ENCODE measurements at places on chromosomes 1 and 21.

GRCh38 chr1:208192995-208193394 lies 51.2 kb downstream of the PLXNA2 start:
- H3K27me3 ChIP-seq: peaks cover 15% of the 10 kb centered on the region
- H3K36me3 ChIP-seq: no peaks in the 10 kb centered on the region
- H3K4me1 ChIP-seq: peaks cover 13% of the 10 kb centered on the region
- H3K4me3 ChIP-seq: no peak overlapping the region

GRCh38 chr21:14740692-14741091 lies 194.6 kb upstream of the SAMSN1 start:
- peaks cover 16% of the 10 kb centered on the region for H3K36me3 ChIP-seq
- no peaks in the 10 kb centered on the region for H3K27me3 ChIP-seq
- H3K27ac ChIP-seq: no peak overlapping the region
- DNase-seq: no peak
- no peak overlapping the region for H3K4me3 ChIP-seq

GRCh38 chr1:30725450-30726095 lies 2.2 kb upstream of the MATN1 start:
- no peaks in the 10 kb centered on the region for H3K27me3 ChIP-seq
- H3K4me3 ChIP-seq: no peak overlapping the region
- H3K36me3 ChIP-seq: no peaks in the 10 kb centered on the region
- no peak for DNase-seq
- no peak overlapping the region for H3K27ac ChIP-seq
- H3K4me1 ChIP-seq: peaks cover 6% of the 10 kb centered on the region

DNA sequence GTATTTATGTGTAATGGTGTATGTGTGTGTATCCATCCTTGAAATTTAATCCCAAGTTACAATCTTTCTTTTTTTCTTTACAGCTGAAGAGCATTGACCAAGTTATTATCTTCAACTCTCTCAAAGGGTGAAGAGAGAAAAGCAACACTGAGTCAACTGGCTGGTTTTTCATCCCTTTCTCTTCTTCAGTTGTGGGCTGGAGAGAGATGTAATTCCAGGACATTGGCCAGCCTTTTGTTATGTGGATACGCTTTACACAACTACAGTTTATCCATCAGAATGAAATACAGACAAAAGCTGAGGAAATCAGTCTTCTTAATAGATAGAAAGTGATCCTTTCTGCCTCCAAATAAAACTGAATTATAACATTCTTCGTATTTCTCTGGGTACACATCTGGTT lies 357.0 kb upstream of the NCAM2 start:
- no peak for DNase-seq
- no peak overlapping the region for H3K4me3 ChIP-seq
- no peaks in the 10 kb centered on the region for H3K36me3 ChIP-seq
- H3K27ac ChIP-seq: no peak overlapping the region
- no peaks in the 10 kb centered on the region for H3K27me3 ChIP-seq

DNA sequence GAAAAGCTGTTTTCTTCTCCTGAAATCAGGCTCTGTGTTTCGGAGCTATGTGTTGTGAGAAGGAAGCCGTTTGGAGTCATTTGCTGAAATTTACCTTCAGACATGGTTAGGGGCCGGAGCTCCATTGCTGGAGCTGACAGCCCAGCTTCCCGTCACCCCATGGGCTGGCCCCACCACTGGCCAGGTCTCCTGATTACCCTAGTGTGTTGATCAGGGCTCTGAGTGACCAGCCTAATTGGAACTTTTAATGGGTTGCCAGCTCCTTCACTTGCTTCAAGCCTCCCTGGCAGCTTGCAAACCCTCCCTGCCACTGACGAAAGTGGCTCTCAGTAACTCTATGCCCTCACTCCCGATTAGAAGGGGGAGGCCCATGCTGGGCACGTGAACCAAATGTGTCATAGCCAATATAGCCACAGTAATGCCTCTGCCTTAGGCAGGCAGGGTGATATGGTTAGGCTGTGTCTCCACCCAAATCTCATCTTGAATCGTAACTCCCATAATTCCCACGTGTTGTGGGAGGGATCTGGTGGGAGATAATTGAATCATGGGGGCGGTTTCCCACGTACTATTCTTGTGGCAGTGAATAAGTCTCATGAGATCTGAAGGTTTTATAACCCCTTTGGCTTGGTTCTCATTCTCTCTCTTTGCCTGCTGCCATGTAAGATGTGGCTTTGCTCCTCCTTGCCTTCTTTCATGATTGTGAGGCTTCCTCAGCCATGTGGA lies 224.1 kb downstream of the TRABD2B start:
- H3K27me3 ChIP-seq: no peaks in the 10 kb centered on the region
- DNase-seq: no peak
- no peaks in the 10 kb centered on the region for H3K36me3 ChIP-seq
- no peaks in the 10 kb centered on the region for H3K4me1 ChIP-seq
- no peak overlapping the region for H3K27ac ChIP-seq
- no peak overlapping the region for H3K4me3 ChIP-seq

GRCh38 chr1:168422203-168422847 lies 121.5 kb downstream of the XCL2 start:
- H3K4me3 ChIP-seq: no peak overlapping the region
- H3K4me1 ChIP-seq: peaks cover 34% of the 10 kb centered on the region
- H3K36me3 ChIP-seq: peaks cover 11% of the 10 kb centered on the region
- no peak overlapping the region for H3K27ac ChIP-seq

GRCh38 chr21:41868062-41868710 lies 11.0 kb downstream of the PRDM15 start:
- H3K27ac ChIP-seq: no peak overlapping the region
- H3K36me3 ChIP-seq: no peaks in the 10 kb centered on the region
- no peak for DNase-seq
- no peaks in the 10 kb centered on the region for H3K27me3 ChIP-seq
- no peak overlapping the region for H3K4me3 ChIP-seq

DNA sequence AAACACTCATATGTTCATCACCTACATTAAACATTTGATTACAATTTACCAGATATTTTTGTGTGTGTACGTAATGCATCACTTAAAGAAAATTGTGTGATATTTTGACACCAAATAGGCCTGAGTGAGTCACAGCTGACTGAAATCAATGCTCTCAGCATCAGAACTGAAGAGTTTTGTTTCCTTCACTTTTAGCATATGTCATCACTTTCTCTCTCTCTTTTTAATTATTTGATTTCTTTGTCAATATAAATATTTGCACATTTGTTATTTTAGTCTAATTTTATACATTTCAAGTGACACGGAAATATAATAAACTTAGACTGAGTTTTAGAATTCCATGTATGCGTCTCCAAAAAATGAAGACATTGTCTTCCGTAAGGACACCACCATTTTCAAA lies 545.3 kb downstream of the PTPRC start:
- no peak for DNase-seq
- no peaks in the 10 kb centered on the region for H3K36me3 ChIP-seq
- H3K27ac ChIP-seq: no peak overlapping the region
- no peak overlapping the region for H3K4me3 ChIP-seq

GRCh38 chr1:67552336-67552759 lies 122.1 kb upstream of the SERBP1 start:
- H3K27me3 ChIP-seq: peaks cover 4% of the 10 kb centered on the region
- no peaks in the 10 kb centered on the region for H3K36me3 ChIP-seq
- no peak for DNase-seq
- no peak overlapping the region for H3K27ac ChIP-seq
- H3K4me1 ChIP-seq: no peaks in the 10 kb centered on the region
- no peak overlapping the region for H3K4me3 ChIP-seq

DNA sequence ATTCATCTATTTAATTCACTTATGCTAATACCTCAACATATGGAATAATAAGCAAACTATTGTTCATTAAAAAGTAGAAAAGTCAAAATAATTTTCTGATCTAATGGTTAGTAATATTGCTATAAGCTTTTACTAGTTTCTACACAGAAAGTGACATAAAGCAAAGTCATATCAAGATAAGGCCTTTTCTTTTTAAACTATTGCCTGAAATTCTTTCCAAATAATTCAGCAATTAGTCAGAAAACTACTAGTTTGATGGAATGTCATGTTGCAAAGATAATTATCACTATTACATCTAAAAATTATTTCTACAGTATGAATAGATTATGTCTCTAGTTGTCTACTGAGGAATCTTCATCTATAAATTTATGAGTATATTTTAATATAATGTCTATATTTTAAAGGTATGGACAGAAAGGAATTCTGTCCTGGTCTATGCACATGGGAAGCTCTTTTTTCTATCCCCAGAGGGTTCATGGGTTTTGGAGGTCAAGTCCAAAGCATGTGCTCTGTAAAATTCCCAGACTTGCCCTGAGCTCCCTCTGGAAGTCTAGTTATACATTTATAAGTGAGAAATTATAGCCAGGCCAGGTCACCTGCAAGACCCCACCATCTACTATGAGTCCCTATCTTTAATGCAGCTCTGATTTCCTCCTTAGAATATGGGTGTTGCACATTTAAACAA lies 84.6 kb upstream of the DPYD start:
- H3K27me3 ChIP-seq: peaks cover 2% of the 10 kb centered on the region
- H3K4me1 ChIP-seq: no peaks in the 10 kb centered on the region
- H3K36me3 ChIP-seq: no peaks in the 10 kb centered on the region
- DNase-seq: no peak

DNA sequence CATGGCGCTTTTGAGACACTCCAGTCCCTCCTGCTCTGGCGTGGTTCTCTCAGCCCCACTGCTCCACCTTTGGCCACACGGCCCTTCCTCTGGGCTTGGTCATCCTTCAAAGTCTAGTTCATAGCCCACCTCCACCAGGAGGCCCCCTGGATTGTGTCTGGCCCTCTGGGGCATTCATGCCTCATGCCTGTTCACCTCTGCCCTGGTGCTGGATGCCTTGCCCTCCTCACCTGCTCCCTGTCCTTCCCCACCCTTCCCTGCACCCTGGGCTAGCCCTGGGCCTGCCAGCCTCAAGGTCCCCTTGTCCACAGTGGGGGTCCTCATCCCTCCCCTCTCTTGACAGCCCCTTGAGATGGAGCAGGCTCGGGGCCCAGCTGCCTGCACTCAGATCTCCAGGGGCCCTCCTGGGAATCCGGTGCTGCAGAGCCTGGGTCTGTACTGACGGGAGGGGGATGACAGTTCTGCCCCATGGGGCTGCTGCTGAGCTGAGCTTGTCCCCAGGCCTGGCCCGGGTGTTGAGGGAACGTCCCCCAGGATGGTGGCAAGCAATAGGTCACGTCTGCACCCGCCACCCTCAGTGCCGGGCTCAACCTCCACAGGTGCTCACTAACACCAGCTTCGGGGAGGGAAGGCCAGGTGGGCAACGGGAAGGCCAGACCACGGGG lies 18.4 kb downstream of the PRXL2B start:
- H3K4me1 ChIP-seq: no peaks in the 10 kb centered on the region
- H3K36me3 ChIP-seq: no peaks in the 10 kb centered on the region
- no peak for DNase-seq
- H3K27me3 ChIP-seq: peaks cover 3% of the 10 kb centered on the region
- no peak overlapping the region for H3K27ac ChIP-seq

GRCh38 chr1:174953285-174954072 lies 46.3 kb upstream of the CACYBP start:
- DNase-seq: no peak
- no peak overlapping the region for H3K27ac ChIP-seq
- no peak overlapping the region for H3K4me3 ChIP-seq
- H3K4me1 ChIP-seq: peaks cover 19% of the 10 kb centered on the region
- H3K36me3 ChIP-seq: peaks cover 7% of the 10 kb centered on the region

GRCh38 chr1:85374160-85374559 lies 90.8 kb downstream of the DDAH1 start:
- no peak overlapping the region for H3K4me3 ChIP-seq
- no peaks in the 10 kb centered on the region for H3K36me3 ChIP-seq
- H3K4me1 ChIP-seq: no peaks in the 10 kb centered on the region
- peaks cover 7% of the 10 kb centered on the region for H3K27me3 ChIP-seq
- no peak for DNase-seq
- no peak overlapping the region for H3K27ac ChIP-seq

GRCh38 chr1:202964791-202965410 lies 2.2 kb downstream of the CYB5R1 start:
- H3K36me3 ChIP-seq: peaks cover 7% of the 10 kb centered on the region
- DNase-seq: no peak
- peak overlapping the region; percentile 15 for H3K4me3 ChIP-seq
- no peak overlapping the region for H3K27ac ChIP-seq

DNA sequence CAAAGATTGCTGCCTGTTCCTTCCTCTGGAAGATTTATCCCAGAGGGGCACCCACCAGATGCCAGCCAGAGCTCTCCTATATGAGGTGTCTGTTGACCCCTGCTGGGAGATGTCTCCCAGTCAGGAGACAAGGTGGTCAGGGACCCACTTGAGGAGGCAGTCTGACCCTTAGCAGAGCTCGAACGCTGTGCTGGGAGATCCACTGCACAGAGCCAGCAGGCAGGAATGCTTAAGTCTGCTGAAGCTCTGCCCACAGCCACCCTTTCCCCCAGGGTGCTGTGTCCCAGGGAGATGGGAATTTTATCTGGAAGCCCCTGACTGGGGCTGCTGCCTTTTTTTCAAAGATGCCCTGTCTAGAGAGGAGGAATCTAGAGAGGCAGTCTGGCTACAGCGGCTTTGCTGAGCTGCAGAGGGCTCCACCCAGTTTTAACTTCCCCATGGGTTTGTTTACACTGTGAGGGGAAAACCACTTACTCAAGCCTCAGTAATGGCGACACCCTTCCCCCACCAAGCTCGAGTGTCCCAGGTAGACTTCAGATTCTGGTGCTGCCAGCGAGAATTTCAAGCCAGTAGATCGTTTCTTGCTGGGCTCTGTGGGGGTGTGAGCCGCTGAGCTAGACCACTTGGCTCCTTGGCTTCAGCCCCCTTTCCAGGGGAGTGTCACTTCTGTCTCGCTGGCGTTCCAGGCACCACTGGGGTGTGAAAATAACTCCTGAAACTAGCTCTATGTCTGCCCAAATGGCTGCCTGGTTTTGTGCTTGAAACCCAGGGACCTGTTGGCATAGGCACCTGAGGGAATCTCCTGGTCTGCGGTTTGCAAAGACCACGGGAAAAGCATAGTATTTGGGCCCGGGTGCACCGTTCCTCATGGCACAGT lies 51.1 kb upstream of the PDC start:
- no peak for DNase-seq
- no peaks in the 10 kb centered on the region for H3K27me3 ChIP-seq
- no peaks in the 10 kb centered on the region for H3K36me3 ChIP-seq
- H3K27ac ChIP-seq: no peak overlapping the region
- no peaks in the 10 kb centered on the region for H3K4me1 ChIP-seq

DNA sequence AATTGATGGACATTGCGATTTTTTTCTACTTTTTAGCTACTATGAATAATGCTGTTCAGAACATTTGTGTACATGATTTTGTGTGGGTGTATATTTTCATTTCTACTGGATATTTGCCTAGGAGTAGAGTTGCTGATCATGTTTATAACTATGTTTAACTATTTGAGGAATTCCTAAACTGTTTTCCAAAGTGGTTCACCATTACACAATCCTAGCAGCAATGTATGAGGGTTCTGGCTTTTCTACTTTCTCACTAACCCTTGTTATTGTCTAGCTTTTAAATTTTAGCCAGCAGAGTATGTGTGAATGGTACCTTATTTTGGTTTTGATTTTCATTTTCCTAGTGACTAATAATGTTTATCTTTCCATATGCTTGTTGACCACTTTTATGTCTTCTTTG lies 86.2 kb downstream of the ATG4C start:
- peaks cover 6% of the 10 kb centered on the region for H3K27me3 ChIP-seq
- no peak overlapping the region for H3K4me3 ChIP-seq
- DNase-seq: no peak
- no peaks in the 10 kb centered on the region for H3K4me1 ChIP-seq

GRCh38 chr1:193568512-193568911 lies 382.1 kb upstream of the B3GALT2 start:
- DNase-seq: no peak
- no peak overlapping the region for H3K4me3 ChIP-seq
- peaks cover 36% of the 10 kb centered on the region for H3K36me3 ChIP-seq
- H3K4me1 ChIP-seq: peaks cover 25% of the 10 kb centered on the region
- no peak overlapping the region for H3K27ac ChIP-seq

GRCh38 chr21:34545079-34545884 lies 33.3 kb upstream of the KCNE1 start:
- no peaks in the 10 kb centered on the region for H3K27me3 ChIP-seq
- H3K4me3 ChIP-seq: no peak overlapping the region
- H3K4me1 ChIP-seq: peaks cover 14% of the 10 kb centered on the region
- DNase-seq: no peak
- no peaks in the 10 kb centered on the region for H3K36me3 ChIP-seq
- no peak overlapping the region for H3K27ac ChIP-seq

All from activated CD8-positive, alpha-beta T cell treated with anti-CD3 and anti-CD28 coated beads, Interleukin-2, amount 10 ng/mL, durations not matched to agents 7 days and 5 days (primary cell).